Hepatocyte (in vitro differentiated cells): ENCODE measurements at places on chromosomes 7 and 10.

GRCh38 chr10:49539320-49539885, 482 bp upstream of the ERCC6 start:
- DNase-seq, result peak; percentile 67

- DNase-seq, result no peak
Observed at GRCh38 chr10:2049560-2049959, 312.2 kb upstream of the ADARB2 start.

GRCh38 chr10:131220601-131221171, 90.8 kb downstream of the TCERG1L start:
- DNase-seq, result no peak

GRCh38 chr10:131872011-131872826, 28.6 kb upstream of the PPP2R2D start:
- DNase-seq, result no peak

DNA sequence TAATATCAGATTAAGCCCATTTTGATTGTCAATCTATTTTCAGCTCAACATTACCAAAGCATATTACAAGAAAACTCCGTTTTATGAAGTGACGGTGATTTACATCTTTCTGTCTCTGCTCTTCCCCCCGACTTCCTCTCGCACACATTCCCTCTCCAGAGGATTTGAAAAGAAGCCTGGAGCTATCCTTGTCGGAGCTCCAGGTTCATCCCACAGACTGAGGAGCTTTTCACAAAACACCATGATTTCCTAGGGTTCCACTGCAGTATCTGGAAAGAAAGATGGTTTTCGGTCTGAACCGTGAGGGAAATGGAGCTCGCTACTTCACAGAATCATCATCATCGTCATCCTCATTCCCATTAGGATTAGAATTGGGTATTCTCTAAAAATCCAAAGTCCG, 655.5 kb upstream of the MGMT start:
- no peak for DNase-seq

GRCh38 chr7:151175047-151175792, 7.7 kb upstream of the GBX1 start:
- no peak for DNase-seq

DNA sequence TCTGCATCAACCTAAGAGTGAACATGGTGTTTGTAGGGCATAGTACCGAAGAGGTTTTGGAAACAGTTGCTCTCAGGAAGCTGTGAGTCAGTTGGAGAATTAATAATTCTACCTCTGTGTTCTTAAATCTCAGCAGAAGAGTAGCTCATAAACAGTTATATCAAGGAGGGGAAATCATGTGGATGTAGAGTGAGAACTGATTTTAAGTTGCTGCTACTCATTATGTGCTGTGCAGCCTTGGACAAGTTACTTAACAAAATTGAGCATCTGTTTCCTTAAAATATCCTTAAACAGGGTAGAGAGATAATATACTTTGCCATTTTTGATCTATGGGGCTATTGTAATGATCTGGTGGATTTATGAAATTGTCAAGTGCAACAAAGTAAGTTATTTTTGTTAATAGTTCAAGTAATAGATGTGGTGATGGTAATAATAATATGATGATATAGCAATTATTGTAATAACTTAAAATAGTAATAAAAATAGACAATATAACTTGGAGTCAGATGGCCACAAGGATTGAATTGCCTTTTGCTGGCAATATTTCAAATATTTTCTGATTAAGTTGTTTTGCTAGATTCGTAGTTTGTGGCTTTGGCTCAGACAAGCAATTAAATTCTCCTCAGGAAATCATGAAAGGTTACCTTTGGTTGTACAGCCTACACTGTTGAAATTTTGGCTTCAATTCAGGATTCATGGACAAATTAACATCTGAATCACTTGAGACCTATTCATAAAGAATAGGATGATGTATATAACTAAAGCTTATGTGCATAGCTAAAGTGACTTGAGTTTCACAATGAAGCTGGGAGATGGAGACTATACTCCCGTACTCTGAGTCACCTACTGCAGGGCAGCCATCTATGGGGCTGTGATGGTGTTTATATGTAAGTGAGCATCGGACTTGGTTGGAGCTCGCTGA, 228.5 kb downstream of the CDK14 start:
- DNase-seq, result no peak

GRCh38 chr7:18145160-18145559, 117.5 kb upstream of the PRPS1L1 start:
- DNase-seq, result no peak
